ENCODE measurements at places on chromosomes 16 and 17.
A peak's percentile ranks its signal among the peaks of the same experiment; 100 is the strongest.

GRCh38 chr17:48246612-48247011 lies 139.0 kb downstream of the SNX11 start:
- no peak for DNase-seq

GRCh38 chr16:89598199-89598598 lies 15.2 kb upstream of the DPEP1 start:
- no peak for DNase-seq

DNA sequence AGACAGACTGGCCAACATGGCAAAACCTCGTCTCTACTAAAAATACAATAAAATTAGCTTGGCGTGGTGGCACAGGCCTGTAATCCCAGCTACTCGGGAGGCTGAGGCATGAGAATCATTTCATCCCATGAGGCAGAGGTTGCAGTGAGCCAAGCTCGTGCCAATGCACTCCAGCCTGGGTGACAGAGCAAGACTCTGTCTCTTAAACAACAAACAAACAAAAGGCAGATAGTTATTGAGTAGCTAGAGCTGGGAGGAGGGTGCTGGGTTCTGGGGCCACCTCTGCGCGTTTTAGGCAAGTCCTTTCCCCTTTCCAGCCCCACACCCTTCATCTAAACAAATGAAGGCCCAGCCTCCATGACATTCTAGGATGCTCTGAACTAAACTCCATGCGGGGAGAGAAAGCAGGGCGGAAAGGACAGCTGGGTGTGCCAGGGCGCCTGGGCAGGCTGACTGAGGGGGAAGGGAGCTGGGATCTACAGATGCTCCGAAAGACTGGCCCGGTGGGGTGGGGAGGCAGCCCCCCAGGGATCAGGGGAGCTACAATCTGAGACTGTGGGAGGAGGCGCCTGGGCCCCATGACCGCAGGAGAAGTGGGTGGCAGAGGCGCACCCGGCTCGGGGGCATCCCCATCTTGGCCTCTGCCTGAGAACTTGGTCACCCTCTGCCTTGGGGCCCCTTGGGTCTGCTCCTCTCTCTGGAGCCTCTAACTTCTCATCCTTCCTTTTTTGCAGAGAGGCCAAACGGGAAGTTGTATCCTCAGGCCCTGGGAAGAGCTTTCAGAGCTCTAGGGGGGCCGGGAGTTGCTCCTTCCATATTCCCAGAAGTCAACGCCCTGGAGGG lies 910 bp downstream of the ITGAL start:
- DNase-seq: no peak

DNA sequence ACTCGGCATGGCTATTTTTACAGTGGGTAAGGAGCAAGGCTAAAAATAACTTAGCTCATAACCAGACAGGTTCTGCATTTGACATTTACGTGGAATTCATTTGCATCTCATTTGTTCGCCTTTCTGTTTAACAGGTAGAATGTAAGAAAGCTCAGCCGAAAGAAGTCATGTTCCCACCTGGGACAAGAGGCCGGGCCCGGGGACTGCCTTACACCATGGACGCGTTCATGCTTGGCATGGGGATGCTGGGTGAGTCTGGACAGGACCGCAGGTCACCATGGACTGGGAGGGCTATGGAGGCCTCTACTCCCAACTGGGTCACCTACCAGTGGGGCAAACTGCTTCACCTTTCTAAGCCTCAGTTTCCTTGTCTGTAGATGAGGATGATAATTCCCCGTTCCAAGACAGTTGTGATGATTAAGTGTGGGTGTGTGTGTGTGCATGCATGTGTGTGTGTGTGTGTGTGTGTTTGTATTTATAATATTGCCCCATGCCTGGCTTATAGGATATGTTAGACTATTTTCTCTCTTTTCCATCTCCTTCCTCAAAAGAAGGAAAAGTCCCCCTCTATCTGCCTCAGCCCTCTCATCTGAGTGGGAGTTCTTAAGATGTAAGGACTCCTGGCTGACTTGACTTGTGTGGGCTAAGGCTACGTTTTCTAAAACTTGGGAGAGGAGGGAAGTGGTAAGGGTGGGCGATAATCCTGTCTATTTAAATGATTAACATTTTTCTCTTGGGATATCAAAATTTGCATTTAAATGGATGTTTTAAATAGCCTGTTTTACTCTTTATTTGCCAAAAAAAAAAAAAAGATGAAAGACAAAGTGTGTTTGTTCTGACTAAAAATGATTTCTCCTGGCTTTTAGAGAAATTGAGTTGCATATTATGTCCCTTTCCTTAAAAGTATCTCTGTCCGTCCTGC lies 129.0 kb downstream of the CCDC182 start:
- DNase-seq: no peak

DNA sequence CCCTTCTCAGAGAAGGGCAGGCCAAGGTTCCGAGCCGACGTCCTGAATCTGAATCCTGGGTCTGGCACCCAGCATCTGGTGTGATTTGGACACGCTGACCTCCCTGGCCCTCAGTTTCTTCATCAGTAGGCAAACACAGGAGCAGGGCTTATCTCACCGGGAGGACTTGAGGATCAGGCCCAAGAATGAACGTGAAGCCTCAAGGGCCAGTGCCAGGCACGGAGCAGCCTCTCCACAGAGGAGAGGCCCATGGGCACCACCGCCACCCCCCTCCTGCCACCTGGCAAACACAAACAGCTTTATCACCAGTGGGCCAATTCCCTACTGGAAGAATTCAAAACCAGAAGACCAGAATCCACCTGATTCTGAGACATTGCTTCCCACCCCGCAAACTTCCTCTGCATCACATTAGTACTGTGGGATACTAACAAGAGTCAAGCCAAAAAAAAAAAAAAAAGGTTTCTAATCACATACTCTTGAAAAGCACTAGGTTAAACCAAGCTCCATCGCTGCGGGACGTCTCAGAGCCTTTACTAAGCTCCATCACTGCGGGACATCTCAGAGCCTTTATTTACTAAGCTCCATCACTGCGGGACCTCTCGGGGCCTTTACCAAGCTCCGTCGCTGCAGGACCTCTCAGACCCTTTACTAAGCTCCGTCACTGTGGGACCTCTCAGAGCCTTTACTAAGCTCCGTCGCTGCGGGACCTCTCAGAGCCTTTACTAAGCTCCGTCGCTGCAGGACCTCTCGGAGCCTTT lies 68.0 kb upstream of the DOC2B start:
- no peak for DNase-seq

DNA sequence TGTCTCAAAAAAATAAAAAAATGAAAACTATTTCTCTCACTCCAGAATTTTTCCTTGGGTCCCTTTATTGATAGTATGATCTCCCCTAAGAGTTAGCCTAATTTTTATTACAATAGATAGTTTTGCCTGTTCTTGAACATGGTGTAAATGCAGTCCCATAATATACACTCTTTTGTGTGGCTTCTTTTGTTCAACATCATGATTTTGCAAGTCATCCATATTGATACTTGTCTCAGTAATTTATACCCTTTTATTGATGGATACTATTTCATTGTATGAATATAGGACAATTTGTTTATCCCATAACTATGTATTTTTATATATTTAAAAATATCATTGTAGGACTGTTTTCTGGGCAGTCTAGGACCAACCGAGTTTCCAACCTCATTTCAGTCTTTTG lies 207.0 kb downstream of the UTP18 start:
- no peak for DNase-seq

GRCh38 chr17:47367257-47367656 lies 43.5 kb downstream of the EFCAB13 start:
- no peak for DNase-seq

- DNase-seq: no peak
Observed at GRCh38 chr17:79978548-79978855, 57.2 kb downstream of the TBC1D16 start.

- DNase-seq: no peak
Observed at GRCh38 chr17:80726558-80727408, 182.1 kb downstream of the RPTOR start.

- DNase-seq: no peak
Observed at GRCh38 chr16:23535901-23536300, 21.2 kb downstream of the EARS2 start.

DNA sequence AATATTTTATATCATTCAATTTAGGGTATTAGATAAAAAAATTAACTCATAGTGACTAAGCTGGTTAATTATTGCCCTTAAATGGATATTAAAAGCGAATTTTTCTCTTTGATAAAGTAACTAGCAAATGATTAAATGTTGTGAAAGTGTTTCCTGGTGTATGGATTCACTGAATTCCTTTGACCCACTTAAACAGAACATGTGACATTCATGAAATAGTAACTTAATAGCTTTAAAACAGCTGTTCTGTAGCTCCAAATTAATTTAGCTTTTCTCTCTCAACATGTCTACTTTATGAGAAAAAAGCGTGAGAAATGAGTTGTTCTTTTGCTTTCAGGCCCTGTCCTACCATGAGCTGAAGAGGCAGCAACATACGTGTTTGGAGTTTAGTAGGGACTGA lies 36.4 kb upstream of the APPBP2 start:
- no peak for DNase-seq

GRCh38 chr16:26697807-26698206 lies 368.9 kb upstream of the C16orf82 start:
- DNase-seq: peak; percentile 15

GRCh38 chr16:7037495-7037894 lies 295.1 kb upstream of the RBFOX1 start:
- no peak for DNase-seq

- peak; percentile 28 for DNase-seq
Observed at GRCh38 chr17:50865060-50865867, 890 bp downstream of the TOB1 start.

GRCh38 chr16:57698812-57699405 lies 4.3 kb downstream of the DRC7 start:
- no peak for DNase-seq

DNA sequence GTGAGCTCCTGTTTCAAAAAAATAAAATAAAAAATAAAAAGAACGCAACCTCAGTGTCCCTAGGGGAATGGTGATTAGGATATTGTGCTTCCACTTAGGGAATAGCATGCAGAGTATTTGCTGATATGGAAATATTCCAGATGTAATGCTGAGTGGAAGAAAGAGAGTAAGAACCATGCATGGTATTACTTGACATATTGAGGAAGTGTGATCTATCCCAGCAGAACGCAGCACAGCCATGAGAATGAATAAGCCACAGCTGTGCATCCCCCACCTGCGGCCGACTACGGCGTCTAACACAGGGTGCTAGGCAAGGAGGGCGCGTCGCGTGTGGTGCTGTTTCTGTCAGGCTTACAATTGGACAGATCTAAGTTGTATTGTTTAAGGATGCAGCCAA lies 49.5 kb downstream of the FOXK2 start:
- DNase-seq: no peak

- DNase-seq: no peak
Observed at GRCh38 chr17:75319904-75320691, 30.9 kb upstream of the SLC25A19 start.

- DNase-seq: no peak
Observed at GRCh38 chr16:52437277-52437670, 109.7 kb downstream of the TOX3 start.

DNA sequence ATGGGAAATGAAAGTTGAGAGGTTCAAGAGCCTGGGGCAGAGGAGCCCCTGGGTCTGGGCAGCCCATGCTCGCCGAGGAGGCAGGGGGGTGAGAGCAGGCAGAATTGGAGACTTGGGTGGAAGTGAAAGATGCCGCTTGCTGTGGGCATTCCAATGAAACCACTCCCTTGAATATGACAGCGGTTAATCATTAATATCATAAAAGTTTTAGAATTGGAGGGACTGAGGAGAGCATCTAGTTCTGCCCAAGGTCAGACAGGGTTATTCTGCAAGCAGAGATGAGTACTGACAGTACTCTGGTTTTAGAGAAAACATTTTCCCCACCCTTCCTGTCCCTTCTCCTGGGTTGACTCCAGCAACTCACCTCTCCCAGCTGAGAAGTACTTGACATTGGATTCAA lies 180.2 kb downstream of the MSI2 start:
- DNase-seq: no peak

DNA sequence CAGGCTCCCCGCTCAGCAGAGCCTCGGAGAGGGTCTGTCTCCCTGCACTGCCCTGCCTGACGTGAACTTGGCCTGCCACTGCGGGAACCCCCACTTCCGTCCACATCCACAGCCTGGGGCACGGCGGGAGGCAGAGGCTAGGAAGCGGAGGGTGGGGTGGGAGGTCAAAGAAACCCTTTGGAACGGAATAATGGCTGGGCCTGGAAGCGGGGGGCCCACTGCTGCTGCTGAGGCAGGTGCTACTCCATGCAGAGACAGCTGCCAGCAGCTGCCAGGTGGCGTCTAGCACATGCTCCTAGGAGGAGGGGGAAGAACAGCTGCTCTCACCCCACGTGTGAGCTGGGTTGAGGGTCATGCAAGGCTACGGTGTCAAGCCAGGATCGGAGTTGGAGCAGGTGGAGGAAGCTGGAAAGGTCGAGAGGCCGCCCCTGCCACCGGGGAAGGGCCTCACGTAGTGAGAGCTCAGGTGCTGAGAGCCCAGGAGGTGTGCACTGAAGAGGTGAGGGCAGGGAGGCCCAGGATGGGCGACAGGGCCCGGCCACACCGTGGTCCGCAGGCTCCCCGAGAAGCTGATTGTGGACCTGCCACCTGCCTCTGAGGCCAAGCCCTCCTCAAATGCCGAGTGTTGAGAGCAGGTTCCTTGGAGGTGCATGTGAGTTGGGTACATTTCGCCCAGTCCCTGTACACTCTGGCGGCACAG lies 9.8 kb downstream of the FSCN2 start:
- no peak for DNase-seq

DNA sequence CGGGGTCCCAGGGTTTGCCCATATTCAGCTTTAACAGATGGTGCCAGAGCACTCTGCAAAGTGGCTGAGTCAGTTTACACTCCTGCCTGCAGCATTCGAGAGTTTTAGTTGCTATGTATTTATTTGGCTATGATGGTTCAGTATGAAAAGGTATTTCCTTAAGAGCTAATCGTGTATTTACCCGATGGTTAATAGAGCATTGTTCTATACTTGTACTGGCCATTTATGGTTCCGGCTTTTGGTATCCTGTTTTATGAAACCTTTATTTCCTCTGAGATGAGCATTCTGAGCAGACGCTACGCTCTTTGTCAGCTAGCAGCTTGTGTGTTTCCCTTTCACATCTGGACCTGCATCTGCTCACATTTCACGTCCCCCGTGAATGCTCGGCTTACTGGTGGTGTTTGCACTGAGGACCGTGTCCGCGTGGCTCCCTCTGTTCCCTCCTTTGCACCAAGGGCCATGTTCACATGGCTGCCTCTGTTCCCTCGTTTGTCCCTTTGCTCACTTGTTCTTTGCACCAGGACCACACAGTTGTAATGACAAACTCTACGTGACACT lies 149.1 kb upstream of the CHMP6 start:
- no peak for DNase-seq

DNA sequence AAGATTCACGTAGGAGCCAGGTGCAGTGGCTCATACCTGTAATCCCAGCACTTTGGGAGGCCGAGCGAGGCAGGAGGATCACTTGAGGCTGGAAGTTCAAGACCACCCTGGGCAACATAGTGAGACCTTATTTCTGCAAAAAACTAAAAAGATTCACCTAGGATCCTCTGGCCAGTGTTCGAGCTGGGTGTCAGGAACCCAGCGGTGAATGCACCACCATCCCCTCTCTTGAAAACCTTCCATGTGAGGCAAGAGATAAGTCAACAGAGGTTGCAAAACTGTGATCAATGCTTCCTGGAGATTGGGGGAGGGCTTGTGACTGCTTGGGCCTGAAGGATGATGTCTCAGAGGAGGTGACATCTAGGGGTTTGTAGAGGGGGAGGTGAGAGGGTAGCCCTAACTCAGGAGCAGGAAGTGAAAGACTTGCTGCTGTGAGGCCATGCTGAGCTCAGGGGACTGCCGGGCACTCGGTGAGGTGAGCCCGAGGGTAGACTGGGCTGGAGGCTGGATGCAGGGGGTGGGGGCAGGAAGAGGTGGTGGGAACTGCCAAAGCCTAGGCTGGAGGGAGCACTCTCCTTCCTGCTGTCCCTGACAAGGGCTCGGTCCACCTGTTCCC lies 11.7 kb downstream of the GJD3 start:
- DNase-seq: no peak

- peak; percentile 47 for DNase-seq
Observed at GRCh38 chr17:31842195-31843069, 16.6 kb downstream of the COPRS start.

GRCh38 chr17:43745541-43745940 lies 13.1 kb downstream of the SOST start:
- DNase-seq: no peak

Data from NT2/D1 (cell line).